ENCODE measurements at places on chromosomes 16 and 17.

- DNase-seq, result no peak
These were observed 14.0 kb downstream of the RPH3AL start for GRCh38 chr17:338442-339192.

- no peak for DNase-seq
These were observed 14.6 kb downstream of the SREBF1 start for GRCh38 chr17:17822189-17822588.

DNA sequence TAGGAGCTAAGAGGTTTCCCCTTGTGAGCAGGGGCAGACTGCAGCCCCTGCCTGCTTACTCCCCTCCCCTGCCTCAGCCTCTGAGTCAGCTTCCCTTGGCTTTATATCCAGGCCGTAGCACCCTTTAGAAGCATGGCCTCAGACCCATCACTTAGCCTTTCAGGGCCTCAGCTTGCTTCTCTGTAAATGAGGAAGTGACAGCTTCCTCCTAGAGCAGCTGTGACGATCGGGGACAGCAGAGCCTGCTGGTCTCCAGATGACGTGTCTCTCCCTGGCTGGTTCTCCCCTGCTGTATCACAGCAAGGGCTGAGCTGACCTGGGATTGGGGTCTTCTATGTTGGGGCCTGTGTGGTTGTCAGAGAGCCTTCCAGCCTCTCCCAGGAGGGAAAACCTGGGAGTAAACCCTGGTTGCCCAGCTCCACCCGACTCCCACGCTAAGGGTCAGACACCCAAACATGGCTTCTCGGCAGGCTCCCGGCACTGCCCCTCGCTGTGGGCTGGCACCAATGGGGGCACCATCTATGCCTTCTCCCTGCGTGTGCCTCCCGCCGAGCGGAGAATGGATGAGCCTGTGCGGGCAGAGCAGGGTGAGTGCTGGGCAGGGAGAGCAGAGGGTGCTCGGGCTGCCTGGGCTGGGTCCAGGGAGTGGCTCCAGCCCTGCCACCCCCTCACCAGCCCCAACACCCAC, 16.3 kb upstream of the MYO15B start:
- DNase-seq, result peak; percentile 93

DNA sequence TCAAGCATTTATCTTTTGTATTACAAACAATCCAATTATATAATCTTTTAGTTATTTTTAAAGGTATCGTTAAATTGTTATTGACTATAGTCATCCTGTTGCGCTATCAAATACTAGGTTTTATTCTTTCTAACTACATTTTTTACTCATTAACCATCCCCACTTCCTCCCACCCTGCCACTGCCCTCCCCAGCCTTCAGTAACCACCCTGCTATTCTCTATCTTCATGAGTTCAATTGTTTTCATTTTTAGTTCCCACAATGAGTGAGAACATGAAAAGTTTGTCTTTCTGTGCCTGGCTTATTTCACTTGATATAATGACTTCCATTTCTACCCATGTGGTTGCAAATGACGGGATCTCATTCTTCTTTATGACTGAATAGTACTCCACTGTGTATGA, 94.1 kb upstream of the MYOCD start:
- DNase-seq, result no peak

DNA sequence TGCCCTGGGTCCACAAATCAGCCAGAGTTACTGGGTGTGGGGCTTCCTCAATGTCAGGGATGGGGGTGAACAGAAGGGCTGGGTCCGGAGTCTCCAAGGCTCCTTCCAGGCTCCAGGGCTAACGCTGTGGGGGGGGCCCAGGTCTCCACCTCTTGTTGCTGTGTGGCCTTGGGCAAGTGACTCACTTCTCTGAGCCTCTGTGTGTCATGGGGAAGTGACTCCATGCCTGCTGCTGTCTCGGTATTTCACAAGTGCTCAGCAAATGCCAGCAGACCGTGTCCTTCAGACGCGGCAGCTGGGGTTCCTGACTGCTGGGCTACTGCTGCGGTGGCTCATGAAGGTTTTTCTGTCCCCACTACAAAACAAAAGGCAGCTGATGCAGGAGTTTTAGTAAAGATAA, 26.6 kb downstream of the JPH3 start:
- DNase-seq, result peak; percentile 42

DNA sequence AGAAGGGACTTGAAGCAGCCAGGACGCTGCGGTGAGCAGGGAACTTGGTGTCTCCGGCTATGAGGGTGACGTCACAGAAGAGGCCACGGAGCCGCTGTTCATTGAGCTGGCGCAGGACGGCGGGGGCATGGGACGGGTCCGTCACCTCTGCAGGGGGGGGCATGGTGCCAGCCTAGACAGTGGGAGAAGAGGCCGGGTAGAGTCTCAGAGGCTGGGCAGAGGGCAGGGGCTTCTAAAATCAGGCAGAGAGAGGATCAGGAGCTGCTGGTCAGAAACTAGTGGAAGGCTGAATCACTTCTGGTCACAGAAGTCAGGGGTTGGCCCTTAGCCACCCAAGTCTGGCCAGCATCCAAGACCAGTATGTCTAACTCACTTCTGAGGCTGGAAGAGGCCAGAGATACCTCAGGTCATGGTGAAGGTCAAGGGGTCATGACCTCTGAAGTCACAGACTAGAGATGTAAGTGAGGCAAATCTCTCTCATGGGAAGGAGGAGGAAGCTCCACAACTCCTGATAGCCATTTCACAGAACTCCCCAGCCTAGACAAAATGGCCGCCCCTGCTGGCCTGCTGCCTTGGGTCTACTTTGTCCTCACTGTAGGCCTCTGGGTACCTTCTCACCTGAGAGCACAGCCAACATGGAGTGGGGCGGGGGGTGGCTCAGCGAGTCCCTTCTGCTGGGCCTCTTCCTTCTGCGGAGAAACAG, 12.6 kb downstream of the ZBTB4 start:
- peak; percentile 74 for DNase-seq

DNA sequence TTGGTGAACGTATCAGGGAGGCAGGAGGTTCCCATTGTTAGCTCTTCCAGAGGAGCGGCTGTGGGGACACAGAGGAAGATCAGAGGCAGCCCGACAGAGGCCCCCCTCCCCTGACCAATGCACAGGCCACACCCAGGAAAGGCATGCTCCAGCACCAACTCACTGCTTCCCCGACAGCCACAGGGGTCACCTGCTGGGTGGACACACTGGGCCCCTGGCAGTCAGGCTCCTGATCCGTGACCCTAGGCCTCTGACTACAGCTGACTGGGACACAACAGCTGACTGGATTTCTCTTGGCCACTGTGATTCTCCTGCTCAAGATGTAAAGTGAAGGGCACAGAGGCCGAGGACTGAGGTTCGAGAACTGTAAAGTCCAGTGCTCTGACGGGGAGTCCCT, 63.5 kb downstream of the IL21R start:
- no peak for DNase-seq

GRCh38 chr16:3665508-3665907, 11.0 kb downstream of the DNASE1 start:
- no peak for DNase-seq

- DNase-seq, result peak; percentile 8
These were observed 13.7 kb upstream of the LDHD start for GRCh38 chr16:75130150-75130771.

DNA sequence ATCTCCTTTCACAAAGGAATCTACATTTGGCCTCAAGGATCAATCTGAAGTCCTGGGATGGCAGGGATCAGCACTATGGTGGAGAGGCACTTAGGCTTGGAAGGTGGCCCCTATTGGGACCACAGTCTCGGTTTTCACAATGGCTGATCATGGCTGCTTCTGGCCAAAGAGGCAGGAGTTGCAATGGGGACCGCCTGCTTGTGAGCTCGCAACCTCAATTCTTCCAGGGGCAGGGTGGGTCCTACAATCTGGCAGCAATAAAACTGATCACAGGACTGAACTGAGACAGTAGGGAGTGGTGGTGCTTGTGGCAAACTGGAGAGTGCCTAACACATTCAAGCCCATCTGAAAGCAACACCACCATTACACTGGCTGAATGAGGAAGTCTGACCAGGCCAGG, 83.1 kb downstream of the NETO2 start:
- no peak for DNase-seq

DNA sequence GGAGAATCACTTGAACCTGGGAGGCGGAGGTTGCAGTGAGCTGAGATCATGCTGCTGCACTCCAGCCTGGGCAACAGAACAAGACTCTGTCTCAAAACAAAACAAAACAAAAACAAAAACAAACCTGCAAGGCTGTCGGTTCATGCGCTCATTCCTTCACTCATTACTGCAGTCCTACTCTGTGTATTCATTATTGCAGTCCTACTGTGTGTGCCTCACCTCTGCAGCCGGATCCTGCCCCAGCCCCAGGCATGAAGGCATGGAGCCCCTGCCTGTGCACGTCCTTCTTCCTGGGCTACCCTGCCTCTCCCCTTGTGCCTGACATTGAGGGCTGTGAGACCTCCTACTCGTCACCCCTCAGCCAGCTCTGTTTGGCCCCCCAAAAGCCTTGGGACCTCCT, 57.6 kb downstream of the TMEM235 start:
- no peak for DNase-seq

GRCh38 chr17:1997927-1998742, 27.0 kb downstream of the RTN4RL1 start:
- DNase-seq, result no peak

GRCh38 chr16:50209546-50210265, 56.6 kb downstream of the TENT4B start:
- peak; percentile 58 for DNase-seq

GRCh38 chr17:41492771-41493170, 3.1 kb upstream of the KRT36 start:
- no peak for DNase-seq

DNA sequence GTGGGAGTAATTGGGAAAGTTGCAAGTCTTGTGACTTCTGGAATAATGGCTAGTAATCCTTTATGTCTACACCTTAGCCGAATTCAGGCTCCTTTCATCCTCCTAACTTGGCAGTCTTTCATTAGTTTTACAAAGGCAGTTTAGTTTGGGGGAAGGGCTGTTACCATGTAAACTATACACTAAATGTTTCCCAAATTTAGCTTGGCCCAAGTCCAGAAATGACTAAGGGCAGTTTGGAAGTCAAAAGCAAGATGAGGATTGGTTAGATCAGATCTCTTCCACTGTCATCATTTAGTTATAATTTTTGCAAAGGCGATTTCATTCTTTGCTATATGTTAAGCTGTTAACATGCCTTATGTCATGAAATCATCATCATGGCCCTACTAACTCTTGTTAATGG, 115.4 kb upstream of the CACNG3 start:
- no peak for DNase-seq

DNA sequence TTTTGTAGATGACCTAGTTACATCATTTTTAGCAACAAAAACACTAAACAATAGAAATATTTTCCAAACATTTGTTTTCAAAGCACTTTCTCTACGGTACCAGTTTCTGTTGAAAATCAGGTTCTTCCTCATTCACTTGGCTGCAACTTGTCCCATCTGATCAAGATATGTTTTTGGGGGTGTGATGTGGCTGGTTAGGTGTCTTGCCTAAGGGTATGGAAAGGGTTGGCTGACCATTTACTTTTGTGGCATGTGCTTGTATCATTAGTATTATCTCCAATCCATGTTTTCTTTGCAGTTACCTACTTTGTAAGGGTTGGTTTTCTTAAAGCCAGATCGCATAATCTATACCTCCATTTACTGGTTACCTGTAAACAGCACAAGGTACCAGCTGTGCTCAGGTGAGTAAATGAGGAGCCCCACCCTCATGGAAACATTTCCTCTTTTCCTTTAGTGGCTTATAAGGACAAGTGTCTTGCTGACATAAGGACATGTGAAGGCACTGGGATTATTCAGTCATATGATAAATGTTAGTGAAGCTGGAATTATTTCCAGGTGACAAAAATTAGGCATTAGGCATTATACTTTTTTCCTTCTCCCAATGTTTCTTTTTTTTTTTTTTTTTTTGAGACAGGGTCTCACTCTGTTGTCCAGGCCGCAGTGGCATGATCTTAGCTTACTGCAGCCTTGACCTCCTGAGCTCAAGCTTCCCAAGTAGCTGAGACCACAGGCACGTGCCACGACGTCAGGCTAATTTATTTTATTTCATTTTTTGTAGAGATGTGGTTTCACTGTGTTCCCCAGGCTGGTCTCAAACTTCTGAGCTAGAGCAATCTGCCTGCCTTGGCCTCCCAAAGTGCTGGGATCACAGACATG, 162.0 kb downstream of the CCDC182 start:
- no peak for DNase-seq

DNA sequence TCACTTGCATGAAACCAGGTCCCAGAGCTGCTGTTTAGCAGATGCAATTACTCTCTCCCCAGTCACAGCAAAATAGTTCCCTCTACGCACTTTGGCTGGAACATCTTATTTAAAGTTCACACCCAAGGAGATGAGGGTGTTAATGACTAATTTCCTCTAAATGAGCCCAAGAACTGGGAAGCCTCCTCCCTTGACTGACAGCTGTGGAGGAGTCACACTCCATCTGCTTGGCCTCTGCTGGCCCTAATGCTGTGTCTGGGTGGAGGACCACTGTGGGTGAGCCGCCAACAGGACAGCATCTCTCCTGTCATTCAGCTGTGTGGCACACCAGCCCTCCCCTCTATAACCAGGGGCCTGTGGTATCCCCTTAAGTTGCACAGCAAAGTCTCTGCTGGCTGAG, 115.4 kb downstream of the SHISA6 start:
- DNase-seq, result no peak

DNA sequence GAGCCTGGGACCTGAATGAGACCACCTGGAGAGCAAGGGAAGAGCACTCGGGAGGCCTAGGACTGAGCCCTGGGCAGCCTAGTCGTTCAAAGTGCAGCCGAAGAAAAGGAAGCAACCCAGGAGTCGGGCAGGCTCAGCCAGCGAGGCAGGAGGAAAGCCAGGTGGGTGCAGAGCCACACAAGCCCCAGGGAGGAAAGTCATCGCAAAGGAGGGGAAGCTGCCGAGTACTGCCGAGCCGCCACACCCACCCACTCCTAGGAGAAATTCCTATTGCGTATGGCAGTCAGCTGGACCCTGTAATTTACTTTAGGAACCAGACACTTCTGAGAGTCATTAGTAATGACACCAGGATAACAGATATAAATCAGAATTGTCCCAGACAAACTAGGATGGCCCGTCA, 187.6 kb downstream of the KATNIP start:
- no peak for DNase-seq

GRCh38 chr16:81035398-81035974, at the start of gene ATMIN:
TSS of gene ATMIN (plus strand) at chr16:81035842. CDS start at chr16:81035871, 29 bp downstream.
- peak; percentile 94 for DNase-seq

- no peak for DNase-seq
These were observed 3.2 kb downstream of the SLC22A31 start for GRCh38 chr16:89197033-89197632.

DNA sequence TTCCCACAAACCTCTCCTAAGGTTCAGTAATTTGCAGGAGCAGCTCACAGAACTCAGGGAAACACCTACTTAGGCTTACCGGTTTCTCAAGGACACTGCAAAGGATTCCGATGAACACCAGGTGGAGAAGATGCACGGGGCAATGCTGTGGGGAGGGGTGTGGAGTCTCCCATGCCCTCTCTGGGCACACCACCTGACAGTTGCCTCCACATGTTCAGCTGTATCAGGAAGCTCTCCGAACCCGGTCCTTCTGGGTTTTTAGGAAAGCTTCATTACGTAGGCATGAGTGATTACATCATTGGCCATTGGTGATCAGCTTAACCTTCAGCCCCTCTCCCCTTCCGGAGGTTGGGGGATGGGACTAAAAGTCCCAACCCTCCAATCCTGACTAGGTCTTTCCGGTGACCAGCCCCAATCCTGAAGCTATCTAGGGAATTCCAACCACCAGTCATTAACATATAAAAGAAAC, 21.6 kb downstream of the C17orf58 start:
- DNase-seq, result no peak
